ENCODE measurements at places on chromosomes 2 and 18.

DNA sequence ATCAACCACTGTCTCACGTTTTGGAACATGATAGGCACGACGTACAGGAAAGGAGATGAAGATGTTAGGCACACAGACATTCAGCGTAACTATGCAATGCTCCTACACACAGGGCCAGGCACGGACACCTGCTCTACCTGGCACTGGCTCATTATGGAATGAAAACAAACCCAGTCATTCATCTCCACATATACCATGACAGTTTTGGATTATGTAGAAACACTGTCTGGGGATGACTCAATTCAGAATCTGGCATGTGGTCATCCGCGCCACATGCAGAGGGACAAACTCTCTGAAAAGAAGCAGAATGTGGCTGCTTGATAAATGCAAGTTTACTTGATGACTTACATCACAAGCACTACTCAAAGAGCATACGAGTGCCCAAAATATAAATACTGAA is 29.5 kb upstream of the NFU1 start:
- DNase-seq: no peak

- DNase-seq: no peak
Observed at GRCh38 chr2:24881623-24882022, 38.4 kb downstream of the ADCY3 start.

GRCh38 chr2:197146995-197147394 is 163.6 kb downstream of the ANKRD44 start:
- no peak for DNase-seq

- no peak for DNase-seq
Observed at GRCh38 chr2:57536535-57537231, 509.9 kb upstream of the VRK2 start.

DNA sequence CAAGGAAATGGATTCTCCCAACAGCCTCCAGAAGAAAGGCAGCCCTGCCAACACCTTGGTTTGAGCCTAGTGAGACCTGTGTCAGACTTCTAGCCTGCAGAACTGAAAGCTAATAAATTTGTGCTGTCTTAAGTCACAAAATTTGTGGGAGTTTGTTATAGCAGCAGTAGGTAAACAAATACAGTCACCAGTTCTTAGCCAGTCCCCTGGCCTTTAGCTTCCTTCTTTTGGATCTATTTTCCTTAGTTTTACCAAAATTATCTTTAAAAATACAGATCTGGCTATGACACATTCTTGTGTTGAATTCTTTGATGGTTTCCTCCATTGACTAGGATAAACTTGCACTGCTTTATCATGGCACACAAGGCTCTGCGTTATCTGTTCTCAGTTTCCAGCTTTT is 697.9 kb upstream of the FANCL start:
- DNase-seq: no peak

- DNase-seq: no peak
Observed at GRCh38 chr2:169010633-169011460, 20.3 kb downstream of the ABCB11 start.

GRCh38 chr2:36444216-36444936 is 88.8 kb downstream of the CRIM1 start:
- DNase-seq: no peak

GRCh38 chr2:28534817-28535216 is 39.0 kb downstream of the PLB1 start:
- DNase-seq: no peak

DNA sequence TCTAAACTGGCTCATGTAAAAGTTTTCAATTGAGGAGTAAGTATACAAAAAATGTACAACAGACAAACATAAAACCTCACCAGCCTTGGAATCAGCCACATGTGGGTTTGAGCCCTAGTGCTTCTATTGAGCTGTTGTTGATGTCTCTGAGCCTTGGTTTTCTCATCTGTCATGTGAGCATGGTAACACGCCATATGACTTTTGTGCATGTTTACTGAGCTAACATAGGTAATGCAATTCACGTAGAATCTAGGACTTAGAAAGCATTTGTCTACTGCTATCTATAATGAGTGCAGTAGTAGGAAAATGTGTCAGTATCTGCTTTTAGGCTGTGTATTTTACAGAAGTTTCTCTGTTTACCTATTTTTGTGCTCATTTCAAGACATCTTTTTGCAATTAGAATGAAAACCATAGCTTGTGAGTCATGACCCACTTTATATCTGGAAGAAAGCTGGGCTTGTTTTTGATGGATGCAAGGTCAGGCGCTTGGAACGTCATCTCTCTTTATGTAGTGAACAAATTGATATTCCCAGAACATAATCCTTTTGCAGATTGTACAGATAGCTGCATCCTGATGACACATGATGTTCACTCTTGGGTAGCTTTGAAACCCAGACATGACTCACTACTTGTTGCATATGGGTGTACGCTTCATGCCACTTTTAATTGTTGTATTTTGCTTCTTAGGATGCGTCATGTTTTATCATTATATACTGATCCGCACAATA is 94.3 kb downstream of the RNF144A start:
- no peak for DNase-seq

- no peak for DNase-seq
Observed at GRCh38 chr2:216635701-216636550, 2.7 kb downstream of the IGFBP2 start.

- no peak for DNase-seq
Observed at GRCh38 chr2:61538920-61539520, 864 bp upstream of the XPO1 start.

GRCh38 chr2:184444217-184444616 is 154.1 kb upstream of the ZNF804A start:
- DNase-seq: no peak

DNA sequence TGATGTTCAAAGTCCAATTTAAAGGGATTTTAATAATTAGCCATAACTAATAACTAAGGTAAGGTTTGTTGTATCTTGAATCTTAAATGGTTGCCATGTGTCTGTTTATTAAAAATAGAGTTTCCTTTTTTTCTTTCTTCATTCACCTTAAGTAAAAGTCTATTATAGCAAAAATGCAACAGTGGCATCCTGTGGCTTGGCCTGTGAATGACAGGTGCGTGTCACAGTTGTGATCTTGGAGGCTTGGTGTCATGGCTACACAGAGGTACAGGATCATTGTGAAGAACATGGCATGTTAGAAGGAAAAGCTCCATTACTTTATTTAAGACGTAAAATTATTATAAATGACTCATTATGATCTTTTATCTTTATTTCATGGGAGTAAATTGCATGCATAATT is 246.1 kb downstream of the BCL2 start:
- no peak for DNase-seq

DNA sequence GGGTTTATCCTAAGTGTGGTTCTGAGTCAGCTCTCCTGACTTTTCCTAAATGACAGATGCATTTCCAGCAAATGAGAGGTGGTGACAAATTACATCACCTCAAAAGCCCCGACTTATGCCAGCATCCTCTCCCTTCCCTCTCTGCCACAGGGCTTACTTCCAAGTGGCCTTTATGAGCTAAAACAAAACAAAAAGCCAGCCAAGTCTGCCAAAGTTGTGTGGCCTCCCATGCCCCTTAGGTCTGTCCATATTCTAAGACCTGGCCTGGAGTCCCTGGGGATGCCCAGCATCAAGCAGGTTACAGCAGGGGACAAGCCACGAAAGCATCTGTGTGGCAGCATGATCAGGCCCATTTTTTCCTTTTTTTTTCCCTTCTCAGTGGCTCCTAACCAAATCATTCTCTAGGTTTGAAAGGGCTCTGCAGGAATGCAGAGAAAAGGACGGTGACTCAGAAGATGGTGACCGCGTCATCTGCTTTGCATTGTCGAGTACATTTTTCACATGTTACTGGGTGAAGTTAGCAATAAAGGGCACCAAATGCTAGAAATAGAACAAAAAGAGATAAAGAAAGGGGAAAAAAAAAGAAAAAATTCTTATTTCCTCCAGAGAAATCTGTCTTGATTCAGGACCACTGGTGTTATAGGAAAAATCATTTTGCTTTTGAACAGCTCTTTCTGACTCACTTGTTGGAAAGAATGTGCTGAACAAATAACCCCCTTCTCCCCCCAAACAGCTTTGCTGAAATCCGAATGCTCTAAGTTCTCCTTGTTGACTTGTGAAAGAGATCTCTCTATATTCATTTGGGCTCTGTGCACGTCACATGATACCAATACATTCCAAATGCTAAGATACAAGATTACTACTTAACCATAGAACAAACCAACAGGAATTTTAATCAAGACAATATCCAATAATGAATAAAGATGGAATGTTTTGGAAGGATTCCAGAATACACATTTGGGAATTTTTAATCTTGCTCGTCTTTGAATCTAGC is 178.7 kb downstream of the EN1 start:
- no peak for DNase-seq

DNA sequence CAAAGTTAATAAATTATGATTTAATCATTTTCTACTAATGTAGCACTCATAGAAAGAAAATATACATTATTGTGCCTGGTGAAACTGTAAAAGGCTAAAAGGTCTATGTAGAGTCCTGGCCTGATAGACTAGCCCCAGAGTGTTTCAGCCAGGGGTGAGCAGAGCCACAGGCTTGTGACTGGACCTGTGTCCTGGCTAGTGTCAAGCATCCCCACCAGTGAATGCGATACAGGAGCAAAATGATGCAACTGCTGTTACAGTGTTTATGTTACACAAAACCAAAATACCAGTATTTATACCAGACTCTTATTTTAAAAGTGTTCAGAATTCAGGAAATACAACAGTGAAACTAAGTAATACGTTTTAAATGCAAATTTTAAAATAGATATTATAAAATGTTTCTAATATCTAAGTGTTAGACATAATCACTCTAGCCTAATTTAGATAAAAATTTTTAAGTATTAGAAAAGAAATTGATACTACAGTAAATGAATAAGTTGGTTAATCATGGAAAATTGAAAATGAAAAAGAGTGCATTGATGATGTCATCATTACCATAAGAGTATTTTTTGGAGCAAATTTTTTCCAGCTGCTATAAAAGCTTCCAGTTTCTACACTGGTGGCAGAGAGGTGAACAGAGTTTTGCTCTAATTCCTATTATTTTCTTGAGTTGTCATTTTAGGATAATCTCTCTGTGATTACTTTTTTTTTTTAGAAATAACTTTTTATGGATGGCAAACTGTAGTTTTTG is 6.2 kb upstream of the TSPYL6 start:
- DNase-seq: no peak

GRCh38 chr2:160015746-160016145 is 46.7 kb downstream of the PLA2R1 start:
- no peak for DNase-seq

DNA sequence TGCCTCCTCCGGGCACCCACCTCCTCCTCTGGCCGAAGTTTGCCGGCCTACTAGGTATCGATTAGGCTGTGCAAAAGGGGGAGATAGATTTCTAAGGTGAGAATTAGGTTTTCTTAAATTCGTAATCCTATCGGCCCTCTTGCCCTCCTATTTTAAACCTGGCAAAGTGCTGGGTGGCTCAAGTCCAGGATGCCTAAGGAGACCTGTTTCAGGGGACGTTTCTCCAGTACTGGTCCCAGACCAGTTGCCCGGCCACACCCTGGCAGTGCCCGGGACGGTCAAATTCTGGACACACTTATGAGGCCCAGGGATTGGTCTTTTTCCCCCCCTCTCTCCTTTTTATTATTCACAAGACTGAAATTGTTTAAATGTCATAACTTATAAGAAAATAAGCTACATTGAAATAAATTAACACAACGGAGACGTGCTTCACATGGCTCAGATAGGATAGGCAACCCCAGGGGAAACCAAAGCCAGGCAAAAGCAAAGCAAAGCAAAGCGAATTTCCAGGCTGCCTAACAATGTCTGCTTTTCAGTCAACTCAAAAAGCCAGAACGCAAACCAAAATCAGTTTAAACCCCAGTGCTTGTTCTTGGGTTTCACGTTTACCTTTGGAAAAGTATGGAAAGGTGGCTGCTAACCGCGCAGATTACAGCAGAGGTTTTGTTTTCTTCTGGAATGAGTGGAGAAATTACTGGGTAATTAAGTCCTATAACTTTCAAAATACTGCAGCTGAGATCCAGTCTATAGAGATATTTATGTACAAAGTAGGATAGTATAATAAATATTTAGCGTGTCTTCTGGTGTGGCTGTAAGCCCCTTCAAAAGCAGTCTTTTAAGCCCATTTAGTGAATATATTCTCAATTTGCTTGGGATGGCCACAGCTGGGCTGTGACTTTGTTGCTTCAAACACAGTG is 3.0 kb downstream of the GBX2 start:
- no peak for DNase-seq

GRCh38 chr2:27091746-27092695 is 5.4 kb downstream of the KHK start:
- DNase-seq: no peak

DNA sequence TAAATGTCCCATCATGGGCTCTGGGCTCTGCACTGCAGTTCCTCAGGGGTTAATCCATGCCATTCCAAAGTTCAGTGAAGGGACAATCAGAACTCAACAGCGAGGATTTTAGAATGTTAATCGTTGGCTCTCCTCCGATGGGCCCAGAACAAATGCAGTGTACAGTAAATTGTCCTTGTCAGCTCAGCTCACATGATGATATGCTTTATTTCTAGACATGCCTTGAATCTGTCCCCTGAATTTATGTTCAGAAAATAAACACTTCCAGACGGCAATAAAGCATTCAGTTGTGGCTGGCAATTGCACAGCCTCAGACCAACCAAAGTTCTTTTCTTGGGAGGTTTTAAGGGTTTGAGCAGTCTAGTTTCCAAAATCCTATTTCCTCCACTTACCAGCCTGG is 981.2 kb downstream of the BCL11A start:
- no peak for DNase-seq

DNA sequence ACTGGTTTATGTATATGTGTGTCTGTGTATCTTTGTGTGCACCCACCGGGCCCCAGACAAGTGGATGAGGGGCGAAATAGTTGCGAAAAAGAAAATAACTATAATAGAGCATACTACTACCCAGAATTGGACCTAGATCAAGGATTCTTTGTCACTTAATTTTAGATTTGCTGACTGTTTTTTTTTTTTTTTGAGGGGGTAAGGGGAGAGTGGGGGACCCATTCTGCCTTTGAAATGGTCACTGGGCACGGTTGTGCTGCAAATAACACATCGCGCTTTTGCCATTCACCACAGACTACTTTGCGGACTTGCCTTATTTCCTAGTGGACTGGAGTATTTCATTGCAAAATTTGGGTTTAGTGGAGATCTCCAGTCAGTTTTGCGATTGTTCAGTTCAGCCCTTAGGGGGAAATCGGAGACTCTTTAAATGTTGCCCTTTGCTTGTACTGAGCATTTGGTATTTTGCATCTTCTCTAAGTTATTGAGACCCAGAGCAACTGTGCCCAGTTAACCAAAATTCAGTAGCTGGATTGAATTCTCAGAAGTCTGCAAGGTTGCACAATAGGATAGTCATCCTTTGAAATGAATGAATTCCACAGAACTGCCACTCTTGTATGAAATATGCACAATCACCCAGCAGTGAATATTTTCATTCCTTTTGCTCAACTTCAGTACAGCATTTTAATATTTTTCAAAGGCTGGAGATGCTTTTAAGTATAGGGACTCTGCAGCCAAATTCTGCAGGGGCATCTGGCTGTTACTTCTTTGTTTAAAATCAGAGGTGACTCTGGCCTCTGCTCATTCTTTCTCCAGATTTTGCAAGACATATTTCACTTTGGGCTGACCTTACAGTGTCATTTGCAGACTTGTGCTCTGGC is 2.9 kb downstream of the TRIB2 start:
- DNase-seq: no peak

GRCh38 chr2:200943527-200944105 is 19.8 kb downstream of the ORC2 start:
- no peak for DNase-seq
